HAP-1 (cell line): ENCODE measurements at places on chromosomes 5 and 9.

DNA sequence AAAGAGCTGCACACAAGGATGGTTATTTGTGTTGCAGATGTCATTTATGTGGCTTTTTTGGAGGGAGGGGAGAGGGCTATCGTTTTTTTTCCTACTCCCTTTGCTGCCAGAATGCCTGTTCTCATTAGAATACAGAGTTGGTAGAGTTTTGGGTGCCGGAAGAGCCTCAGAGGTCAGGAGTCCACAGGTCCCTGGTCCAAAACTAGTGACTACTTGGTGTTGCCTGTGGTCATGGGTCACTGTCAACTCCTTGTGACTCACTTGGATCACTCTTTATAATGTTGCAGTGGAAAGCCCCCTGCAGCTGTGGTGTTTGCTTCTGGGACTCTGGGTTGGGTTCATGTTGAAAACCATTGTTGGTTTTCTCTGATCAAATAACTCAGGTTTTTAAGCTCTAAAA is 131.4 kb downstream of the MAST4 start:
- no peak for DNase-seq

GRCh38 chr5:59583151-59583809 is 310.2 kb downstream of the PDE4D start:
- DNase-seq, result no peak

- DNase-seq, result no peak
These were observed 210.5 kb downstream of the NXNL2 start for GRCh38 chr9:88745276-88746001.

GRCh38 chr9:130993303-130994030 is 15.5 kb upstream of the LAMC3 start:
- no peak for DNase-seq

DNA sequence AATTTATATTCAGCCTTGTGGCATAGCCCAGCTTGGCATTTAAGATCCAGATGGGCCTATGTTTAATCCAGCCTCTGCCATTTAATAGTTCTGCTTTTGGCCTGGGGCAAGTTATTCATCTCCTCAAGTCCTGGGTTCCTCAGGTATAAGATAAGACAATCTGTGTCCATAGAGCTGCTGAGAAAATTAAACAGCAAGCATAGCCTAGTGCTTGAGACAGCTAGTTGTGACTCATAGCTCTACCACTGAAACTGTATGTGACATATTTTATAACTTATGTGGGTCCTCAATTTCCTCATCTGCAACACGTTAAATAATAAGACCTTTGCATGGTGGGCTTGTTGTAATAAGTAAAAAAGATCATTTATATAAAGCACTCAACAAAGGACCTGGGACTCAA is 53.3 kb upstream of the ATP10B start:
- DNase-seq, result no peak

DNA sequence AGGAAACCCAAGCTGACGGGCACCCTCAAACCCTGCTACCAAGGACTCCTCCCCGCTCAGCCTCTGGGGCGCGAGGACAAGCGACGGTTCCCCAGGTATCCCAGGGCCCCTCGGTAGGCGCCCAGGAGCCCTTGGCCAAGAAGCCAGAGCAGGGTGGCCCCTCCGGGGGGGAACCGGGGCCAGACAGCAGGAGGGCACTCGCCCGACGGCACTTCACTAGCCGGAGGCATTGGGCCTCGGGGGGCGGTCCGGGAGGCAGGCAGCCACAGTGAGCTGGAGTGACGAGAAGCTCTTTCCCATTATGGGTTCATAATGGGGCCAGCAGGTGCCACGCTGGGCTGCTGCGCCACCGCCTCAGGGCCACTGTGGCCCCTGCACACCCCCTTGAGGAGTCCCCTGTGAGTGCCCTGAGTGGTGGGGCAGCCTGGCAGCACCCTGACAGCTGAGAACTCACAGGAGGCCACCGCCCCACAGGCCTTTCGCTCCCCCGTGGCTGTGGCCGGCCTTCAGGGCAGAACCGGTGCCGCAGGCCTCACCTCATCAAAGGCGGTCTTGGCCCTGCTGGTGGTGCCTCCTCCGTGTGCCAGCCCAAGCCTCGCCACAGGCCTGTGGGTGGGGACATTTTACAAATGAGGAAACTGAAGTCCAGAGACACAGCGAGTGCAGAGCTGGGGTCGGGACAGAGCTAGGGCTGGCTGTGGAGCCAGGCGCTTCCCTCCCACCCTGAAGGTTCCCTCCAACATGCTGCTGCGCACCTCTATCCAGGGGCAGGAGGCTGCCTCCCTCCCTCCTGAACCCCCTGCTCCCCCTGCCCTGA is 68.7 kb downstream of the PSMB7 start:
- no peak for DNase-seq

DNA sequence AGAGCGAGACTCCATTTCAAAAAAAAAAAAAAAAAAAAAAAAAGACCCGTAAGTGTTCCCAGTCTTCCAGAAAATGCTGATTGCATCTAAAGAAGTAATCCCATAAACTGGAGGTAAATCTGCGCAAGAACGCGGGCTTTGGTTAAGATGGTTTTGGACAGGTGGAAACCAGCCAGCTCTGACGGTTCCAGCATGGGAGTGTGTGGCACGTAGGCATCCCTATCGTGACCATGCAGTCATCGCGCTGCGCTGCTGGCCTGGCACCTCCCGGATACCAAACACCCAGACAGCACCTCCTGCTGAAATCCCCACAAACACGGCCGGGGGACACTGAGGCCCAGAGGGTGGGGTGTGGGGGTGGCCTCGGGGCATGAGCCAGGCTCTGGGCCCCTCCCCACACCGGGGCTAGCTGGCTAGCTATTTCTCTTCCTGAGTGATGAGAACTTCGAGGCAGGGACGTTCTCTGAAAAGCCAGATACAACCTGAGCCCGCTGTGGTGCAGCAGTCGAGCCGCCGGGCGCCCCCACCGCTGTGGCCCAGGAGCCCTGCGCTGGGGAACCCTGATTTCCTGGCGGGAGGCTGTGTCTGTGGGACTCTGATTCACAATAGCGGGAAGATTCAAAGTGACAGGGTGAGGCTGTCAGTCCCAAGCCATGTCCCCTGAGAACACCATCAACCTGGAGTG is 32.2 kb upstream of the NOTCH1 start:
- DNase-seq, result no peak

- DNase-seq, result no peak
These were observed 72.1 kb upstream of the BRINP1 start for GRCh38 chr9:119441338-119441737.

- DNase-seq, result no peak
These were observed 15.3 kb downstream of the PLPP7 start for GRCh38 chr9:131304676-131305355.

DNA sequence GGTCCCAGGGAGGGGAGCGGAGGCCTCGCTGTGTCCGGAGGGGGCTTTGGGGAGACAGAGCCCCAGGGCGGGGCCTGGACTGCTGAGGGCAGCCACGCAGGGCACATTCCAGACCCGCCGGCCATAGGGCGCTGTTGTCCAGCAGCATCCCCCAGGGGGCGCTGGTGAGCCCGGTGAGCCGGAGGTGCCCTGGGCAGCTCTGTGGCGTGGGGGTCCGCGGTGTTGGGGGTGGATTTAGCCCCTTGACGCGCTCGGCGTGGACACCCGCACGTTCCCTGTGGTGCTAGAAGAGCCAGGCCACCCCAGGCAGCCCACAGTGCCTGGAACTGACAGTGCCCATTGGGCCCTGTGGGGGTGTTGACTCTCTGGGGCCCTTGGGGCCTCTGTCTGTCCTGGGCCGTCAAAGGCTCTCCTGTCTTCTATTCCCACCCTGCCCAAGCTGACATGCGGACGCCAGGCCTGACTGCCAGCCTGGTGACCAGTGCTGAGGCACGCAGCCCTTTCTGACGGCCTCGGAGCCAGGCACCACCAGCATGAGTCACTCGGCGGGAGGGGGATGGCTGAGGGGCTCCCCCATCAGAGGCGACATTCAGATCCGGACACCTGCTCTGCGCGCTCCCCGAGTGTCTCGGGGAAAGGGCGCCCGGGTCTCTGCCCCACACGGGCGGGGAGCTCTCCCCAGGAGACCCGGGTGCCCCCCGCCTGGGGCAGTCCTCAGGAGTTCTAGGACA is 23.9 kb downstream of the TPPP start:
- DNase-seq, result peak; percentile 74

DNA sequence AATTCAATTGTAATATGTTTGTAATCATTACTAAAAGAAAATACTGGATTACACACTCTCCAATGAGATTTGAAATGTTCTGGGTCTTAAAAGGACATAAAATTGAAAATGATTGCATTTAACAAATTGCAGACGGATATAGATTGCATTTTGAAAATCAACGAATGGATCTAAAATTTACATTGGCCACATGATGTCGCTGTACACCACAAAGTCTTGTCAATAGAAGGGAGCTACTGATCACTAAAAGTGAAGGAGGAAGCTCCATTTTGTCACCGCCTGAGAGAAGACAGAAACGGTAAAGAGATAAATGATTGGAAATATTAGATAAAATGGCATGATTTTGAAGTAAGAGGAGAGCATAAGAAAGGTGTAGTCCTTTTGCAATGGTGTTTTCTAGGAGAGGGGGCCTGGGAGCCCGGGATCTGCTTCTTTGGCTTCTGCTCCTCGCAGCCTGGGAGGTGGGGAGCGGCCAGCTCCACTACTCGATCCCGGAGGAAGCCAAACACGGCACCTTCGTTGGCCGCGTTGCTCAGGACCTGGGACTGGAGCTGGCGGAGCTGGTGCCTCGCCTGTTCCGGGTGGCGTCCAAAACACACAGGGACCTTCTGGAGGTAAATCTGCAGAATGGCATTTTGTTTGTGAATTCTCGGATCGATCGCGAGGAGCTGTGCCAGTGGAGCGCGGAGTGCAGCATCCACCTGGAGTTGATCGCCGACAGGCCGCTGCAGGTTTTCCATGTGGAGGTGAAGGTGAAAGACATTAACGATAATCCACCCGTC is at the start of gene PCDHA1:
Gene PCDHA1 (plus strand): TSS at position 236 of the 782 bp plus-strand sequence.
- DNase-seq, result peak; percentile 3

- no peak for DNase-seq
These were observed 192.6 kb upstream of the MSX2 start for GRCh38 chr5:174531782-174532191.

GRCh38 chr9:22855980-22856379 is 409.4 kb downstream of the DMRTA1 start:
- no peak for DNase-seq

DNA sequence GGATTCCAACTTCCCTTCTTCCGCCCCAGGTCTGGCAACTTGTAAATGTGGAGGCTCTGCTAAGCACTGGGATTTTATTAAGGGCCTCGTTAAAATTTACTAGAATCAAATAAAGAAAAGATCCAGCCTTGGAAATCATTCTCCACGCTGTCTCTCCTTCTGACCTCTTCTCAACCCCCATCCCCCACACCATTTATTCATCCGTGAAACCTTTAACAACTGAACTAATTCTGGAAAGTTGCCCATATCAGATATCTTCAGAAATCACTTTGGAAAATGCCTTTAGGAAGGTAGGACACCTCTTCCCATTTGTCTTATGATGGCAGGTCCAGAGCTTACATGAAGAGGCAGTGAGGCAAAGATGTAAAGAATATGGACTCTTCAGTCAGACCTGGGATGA is 288.5 kb downstream of the SLIT3 start:
- DNase-seq, result no peak

DNA sequence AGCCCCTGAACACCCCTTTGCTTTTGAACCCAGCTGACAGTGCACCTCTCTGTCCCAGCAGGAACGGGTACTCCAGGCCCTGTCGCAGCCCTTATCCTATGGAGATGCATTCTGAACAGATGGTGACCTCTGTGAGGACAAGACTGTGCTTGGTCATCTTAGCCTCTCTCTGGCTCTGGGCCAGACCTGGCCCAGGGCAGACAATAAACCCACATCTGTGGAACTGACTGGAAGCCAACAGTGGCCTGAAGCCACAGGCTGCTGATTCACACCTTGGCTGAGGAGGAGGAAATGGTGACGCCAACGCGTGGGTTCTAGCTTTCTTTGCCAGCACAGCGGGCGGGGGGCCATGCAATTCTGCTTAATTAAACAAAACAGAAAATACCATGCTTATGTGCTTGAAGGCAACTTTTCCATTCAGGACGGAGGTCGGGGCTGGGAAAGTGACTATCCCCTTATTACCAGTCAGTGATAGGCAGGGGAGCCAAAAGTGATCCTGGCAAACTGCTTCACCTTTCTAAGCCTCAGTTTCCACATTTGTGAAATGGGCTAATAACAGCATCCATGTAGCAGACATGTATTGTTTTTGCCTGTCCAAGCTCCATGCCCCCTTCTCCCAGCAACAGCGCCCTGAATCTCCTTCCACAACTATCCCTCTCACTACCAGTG is 10.8 kb downstream of the SH3PXD2B start:
- DNase-seq, result no peak

DNA sequence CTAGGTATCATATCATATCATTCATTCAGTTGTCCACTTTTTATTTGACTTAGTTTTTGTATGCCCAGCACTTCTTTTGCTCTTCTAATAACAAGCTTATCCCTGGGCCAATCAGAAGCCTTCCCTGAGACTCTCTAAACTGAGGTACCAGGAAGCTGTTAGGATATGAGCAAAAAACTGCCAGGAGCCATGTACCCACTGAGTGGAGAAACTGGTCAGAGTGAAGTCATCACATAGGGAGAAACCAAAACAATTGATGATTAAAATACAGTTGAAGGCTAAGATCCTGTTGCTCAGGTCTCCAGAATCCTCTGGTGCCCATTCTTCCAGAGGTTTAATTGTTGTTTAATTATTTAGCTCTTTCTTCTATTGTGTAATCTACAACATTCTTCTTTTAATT is 120.2 kb downstream of the KIAA0825 start:
- no peak for DNase-seq

DNA sequence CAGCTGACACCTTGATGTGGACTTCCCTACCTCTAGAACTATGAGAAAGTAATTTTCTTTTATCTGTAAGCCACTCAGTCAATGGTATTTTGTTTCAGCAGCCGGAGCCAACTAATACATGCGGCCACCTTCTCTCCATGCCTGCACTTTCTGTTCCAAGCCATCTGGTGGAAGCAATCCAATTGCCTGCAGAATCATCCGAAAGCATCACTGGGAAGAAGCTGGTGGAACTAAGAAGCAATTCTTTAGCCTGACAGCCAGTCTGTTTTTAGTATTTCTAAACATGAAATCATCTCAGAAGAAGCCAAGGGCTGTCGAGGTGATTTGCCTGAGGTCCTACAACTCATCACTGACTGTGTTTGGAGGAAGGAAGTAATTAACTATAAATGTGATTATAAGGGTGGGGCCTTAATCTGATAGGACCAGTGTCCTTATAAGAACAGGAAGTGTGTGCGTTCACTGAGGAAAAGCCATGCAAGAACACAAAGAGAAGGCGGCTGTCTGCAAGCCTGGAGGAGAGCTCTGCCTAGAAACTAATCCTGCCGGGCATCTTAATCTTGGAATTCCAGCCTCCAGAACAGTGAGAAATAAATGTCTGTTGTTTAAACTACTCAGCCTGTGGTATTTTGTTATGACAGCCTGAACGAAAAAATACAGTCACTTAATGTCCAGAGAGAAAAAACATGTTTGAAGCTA is 49.1 kb downstream of the NXNL2 start:
- DNase-seq, result no peak

- DNase-seq, result no peak
These were observed 6.7 kb upstream of the AQP3 start for GRCh38 chr9:33453999-33454660.
